NCI-H345 (cell line): ENCODE measurements at places on chromosomes 5 and 9.
A peak's percentile ranks its signal among the peaks of the same experiment; 100 is the strongest.

DNA sequence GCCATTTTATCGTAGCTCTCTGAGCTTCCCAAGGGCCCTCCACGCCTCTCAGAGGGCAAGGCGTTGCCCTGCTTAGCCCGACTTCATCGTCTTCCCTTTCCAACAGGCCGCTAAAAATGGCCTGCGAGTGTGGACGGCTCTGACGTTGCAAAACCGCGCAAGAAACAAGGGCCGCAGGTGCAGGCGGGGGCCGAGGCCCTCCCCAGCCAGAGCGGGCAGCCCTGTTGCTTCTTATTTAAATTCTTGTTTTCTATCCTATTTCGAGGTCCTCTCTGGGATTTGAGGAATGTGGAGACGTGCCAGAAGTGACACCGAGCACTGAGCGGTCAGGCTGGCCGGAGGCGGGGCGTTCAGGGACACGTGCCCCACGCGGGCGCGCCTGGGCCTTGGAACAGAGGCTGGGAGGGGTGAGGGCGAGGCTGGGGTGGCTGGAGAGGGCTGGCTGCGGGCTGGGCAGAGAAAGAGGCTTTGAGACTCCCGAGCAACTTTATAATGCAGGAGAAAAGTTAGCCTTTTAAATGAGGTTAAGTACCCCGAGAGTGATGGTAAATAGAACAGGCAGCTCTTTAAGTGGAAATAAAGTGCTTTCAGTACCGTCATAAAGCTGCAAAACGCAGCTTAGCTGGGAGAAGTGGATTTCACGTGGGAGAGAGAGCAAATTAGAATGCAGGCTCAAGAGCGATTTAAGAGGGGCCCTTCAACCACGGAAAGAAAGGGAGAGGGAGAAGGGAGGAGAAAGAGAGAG, 243.6 kb downstream of the AUH start:
- DNase-seq: peak; percentile 70

DNA sequence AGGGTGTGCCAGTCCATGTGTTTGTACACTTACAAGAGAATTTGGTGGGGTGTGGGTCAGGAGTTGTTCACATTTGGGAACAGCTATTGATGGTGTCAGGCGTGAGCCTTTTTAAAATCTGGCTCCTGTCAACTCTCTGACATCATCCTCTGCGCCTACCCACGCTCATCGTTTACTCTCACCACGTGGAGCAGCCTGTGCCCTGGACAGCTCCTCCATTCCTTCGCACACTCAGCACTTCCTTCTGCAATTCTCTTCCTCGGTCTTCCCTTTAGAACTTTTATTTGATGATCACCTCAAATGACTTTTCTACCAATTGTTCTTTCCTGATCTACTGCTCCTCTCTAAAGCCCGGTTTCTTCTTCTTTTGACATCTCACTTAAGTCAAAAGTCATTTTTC, 42.1 kb upstream of the GNAQ start:
- DNase-seq: no peak

GRCh38 chr5:60563696-60564324, 136.2 kb downstream of the DEPDC1B start:
- no peak for DNase-seq

DNA sequence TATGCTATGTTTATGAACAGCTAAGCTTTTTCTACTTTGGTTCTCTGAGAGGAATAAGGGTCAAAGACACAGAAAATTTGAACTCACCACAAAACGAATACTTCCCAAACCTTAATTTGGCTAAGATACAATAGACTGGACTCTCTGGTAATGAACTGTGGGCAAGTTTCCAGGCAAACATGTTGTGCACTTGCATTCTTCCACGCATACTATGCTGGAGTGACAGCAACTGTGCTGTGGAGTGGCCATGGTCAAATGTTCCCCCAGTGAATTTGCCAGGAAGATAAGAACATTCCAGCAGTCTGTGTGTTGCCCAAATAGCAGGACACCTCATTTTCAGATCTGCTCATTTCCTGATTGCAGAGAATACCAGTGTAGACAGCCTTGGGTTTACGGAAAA, 275.3 kb upstream of the IL12B start:
- no peak for DNase-seq

- peak; percentile 65 for DNase-seq
Measured at GRCh38 chr5:101977729-101978345, 318.2 kb downstream of the SLCO4C1 start.

DNA sequence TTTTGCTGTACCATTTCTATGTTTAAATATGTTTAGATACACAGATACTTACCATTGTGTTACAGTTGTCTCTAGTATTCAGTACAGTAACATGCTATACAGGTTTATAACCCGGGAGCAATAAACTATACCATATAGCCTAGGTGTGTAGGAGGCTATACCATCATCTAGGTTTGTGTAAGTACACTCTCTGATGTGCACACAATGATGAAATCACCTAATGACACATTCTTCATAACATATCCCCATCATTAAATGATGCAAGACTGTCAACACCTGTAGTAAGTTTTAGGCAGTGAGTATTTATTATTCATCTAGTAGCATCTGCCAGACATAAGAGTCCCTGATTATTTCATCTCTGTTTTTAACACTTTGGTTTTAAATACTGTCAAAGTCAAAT, 7.3 kb upstream of the DHFR start:
- DNase-seq: no peak
